ENCODE measurements at places on chromosomes 6 and 20. TPM values are rescaled to one million over a fixed set of nuclear protein-coding genes. Genes with fewer than 3 reads are reported as not detected.

Gene VNN1
- total RNA-seq = not detected

Gene ZNF831
- 10.2 TPM for total RNA-seq

Gene LY86
- 1.2 TPM for total RNA-seq

Gene HS3ST5
- not detected for total RNA-seq

Gene FAM83C
- total RNA-seq = not detected

Gene RBM39
- 360 TPM for total RNA-seq

Gene DSP
- total RNA-seq = 0.12 TPM

Gene BPIFB3
- total RNA-seq = not detected

Gene FAM110A
- total RNA-seq = 34.3 TPM

Gene OPRM1
- not detected for total RNA-seq

Data from activated CD8-positive, alpha-beta memory T cell treated with anti-CD3 and anti-CD28 coated beads, Interleukin-2, amount 10 ng/mL, durations not matched to agents 7 days and 5 days (primary cell).